ENCODE measurements at places on chromosomes 5 and 9.

DNA sequence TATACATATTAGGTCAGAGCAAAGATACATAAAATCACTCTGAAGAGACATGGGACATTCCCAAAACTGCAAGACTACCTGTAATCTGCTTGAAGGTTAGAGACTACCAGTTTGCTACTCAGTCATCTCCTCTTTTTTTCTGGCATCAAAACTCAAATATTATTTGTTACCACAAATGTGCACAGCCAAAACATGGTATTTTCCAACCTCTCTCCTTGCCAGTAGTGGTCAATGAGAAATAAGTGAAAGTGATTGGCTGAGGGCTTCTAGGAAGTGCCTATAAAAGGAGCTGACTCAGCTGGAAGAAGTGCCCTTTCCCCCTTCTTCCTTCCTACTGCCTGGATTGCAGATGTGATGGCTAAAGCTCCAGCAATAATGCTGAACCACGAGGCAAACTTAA, 13.8 kb downstream of the GZMK start:
- DNase-seq = no peak

DNA sequence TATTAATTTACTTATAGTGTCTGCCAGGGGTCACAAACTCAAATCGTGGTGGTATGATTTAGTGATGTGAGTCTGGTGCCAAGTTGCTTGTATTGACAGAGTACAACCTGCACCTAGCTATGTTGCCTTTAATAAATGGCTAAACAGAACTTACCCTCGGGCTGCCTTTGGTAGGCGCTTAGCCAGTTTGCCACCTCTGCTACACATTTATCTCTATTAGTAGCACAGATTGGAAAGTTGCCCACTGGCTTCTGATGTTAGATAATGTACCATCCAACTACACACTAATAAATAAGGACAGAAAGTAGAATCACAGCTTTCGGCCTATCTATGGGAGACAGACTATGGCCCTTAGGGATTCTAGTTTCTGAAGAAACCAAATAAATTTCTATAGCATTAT, 368.4 kb downstream of the MAN2A1 start:
- no peak for DNase-seq

GRCh38 chr5:80654054-80654390, 430 bp upstream of the MSH3 start:
- no peak for DNase-seq

DNA sequence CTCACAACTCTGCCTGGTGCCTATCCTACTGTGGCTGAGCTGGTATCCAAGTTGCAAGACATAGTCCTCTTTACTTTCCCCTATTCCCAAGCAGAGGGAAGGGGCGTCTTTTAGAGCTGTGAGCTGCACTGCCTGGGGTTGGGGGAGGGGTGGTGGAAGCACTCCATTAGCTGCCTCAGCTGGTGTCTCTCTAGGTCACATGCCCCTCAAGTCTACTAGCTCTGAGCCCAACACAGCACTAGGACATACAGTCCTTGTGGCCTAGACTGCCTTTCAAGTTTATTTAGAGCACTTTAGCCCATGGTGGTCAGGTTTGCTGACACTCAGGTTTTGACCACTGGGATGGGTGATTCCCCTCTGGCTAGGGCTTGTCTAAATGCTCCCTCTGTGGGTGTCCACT, 54.7 kb downstream of the SREK1 start:
- no peak for DNase-seq

DNA sequence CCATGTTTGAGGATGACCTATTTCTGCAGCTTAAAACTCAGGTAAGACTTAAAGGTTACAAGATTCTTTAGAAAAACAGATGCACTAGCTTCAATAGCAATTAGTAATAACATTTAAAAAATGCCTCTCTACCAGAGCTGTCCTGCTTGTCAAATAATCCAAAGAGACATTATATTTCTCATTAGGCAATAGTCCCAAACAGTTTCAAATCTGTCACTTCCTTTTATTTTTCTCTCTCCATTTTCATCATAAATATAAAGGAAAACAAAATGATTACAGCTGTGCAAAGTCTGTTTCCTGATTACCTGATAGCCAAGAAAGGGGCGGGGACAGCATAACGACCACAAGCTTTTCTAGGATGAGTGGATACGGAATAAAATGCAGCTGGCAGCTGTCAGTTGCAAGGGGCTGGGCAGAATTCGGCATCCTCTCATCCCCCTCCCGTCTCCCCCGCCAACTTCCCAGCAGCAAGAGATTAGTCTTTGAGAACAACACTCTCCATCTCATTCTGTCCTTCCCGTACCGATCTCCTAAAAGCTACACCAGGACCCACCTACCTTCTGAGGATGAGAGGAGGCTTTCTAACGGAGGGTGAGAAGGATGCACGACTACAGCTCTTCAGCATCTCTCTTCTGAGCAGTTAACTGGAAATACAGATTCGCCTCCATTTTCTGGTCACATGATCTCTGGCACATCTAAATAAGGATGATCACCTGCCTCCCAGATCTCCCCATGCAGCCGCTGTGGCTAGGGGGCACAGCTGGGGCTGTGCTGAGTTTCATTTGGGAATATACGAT, 72.5 kb upstream of the PCA3 start:
- DNase-seq = peak; percentile 53

DNA sequence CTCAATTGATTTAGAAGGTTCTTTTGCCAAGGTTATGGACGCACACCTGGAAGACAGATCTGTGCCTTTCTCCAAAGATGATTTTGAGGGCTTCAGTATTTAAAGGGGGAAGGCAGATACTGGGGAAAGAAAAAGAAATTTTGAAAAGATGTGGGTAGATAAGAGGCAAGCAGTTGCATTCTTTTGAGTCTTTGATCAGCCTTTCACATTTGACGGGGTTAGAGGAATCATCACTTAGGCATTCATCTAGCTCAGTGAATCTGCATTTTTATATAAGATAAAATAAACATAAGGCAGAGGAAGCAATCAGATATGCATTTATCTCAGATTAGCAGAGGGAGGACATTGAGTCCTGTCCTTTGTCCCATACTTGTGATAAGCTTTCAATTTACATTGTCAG, 243.4 kb upstream of the RAI14 start:
- no peak for DNase-seq

DNA sequence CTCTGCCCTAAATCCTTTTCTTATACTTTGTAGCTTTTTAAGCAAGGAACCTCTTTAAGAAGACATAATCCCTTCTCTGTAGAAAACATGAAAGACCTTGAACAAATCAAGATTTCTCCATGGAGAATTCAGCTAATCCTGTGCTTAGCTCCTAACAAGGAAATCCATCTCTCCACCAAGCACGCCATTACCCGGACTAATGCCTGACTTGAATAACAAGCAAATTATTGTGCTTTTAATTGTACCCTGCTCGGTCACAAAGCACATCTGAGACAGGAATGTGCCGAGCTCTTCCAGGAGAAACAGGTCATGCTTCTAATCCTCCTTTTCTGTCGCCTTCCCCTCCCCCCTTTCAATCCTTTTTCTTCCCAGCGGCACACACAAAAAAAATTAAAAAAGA, 141.3 kb downstream of the PSAT1 start:
- DNase-seq = no peak

DNA sequence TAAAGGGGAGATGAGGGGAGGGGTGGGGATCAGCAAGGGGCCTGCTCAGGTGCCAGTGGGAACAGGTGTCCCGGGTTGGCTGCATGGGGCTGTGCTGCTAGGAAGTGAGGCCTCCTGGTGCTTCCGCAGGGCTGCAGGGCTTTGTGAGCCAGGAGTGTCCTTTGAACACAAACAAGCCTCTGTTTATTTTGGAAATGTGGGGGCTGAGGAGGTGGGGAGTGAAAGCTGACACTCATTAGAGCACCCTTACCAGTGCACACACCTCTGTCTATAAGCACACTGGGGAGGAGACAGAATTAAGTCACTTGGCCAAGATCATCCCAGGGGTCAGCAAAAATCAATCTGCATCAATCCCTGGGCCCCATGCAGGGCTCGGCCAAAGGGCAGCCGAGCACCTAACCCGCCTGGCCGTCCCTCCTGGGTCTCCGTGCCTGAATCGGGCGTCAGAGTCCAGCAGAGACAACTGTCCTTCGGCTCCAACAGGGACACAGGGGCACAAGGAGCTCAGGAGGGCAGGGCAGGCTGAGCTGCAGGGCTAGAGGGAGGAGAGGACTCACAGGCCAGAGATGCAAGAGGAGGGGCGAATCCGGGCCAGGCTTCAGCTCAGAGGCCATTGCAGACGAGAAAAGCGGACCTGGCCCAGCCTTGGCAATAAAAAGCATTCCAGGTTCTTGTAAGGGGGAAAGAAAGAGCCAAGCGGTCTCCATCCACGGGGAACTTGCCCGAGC, 99.8 kb downstream of the VAV2 start:
- DNase-seq = peak; percentile 71

DNA sequence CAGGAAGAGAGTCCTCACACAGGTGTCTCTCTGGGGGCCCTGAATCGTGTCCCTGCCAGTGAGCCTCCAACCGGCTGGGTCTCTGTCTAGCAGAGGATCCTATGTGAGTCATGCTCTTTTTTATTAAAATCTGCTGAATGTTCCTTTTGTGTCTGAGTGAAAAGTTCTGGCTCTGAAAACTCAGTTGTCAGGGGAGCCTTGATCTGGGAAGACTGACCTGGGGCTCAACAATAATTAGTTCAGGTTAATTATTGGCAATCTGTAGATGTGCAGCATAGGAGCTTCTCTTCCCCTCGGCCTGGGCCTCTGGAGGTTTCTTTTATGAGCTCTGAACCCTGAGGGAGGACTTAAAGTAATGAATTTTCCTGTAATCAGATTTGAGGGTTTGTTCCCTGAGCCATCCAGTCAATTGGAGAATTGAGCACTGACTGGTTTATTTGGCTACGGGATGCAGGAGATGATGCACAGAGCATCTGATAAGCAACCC, 45.2 kb downstream of the ALG2 start:
- DNase-seq = no peak

DNA sequence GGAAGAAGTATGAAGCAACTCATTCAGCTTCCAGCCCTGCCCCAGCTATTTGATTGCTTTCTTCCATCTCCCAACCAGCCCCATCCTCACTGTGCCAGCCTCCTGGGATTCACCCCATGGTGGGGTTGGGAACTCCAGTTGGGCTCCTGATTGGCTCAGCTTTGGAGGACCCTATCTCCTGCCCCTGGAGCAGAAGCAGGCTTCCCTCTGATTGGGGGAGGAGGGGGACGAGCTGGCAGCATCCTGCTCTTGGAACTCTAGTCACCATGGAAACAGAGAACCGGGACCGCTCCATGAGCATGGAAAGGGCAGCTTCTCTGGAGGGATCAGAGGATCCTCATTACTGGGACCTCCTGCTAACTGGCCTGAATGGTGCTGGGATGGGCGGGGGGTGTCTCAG, 2.6 kb downstream of the SLC6A7 start:
- DNase-seq = no peak

DNA sequence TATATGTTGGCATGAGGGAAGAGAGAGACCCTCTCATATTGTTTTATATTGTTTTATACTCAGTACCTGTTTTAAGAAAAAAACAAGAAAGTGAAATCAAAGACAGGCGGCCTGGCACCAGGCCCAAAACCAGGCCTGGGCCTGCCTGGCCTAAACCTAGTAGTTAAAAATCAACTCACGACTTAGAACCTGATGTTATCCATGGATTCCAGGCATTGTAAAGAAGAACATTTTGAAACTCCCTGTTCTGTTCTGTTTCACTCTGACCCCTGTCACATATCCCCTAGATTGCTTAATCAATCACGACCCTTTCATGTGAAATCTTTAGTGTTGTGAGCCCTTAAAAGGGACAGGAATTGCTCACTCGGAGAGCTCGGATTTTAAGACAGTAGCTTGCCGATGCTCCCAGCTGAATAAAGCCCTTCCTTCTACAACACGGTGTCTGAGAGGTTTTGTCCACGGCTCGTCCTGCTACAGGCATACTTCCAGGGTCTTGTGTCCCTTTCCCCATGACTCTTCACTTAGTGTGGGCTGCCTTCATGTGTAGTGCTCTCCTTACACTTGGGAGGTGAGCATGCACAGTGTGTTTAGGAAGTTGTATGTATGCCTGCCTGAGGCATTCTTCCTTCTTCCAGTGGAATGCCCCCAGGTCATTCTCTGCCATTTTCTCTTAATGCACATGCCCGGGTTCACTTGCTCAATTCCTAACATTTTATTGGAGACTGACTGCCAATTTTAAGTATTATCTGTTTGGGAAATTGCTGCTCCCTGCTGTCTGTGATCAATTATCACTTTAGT, 17.8 kb downstream of the TBCA start:
- DNase-seq = no peak

DNA sequence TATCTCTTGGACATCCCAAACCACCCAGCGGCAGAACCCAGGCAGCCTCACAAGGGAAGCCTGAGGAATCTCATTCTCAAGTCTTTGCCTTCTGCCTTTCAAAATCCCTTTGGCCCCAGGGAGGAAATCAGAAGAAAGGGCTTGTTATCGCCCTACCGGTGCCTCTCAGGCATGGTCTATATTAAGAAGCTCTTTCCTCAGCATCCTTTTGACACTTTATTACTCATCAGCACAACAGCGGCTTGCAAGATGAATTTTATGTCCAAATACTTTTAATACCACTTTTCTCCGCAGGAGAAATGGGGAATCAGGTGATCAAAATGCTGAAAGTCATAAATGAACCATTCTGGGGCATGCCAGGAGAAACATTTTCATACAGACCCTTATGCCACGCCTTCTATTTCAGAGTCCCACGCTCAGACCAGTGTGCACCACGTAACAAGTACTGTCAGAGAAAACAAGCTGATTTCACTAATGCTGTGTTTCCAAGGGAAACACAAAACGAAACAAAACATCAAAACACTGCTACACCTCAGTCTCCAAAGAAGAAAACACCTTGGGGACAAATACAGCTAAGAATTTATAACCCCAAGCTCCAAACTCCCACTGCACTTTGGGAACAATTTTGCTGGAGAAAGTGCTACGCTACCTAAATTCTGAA, 30.0 kb downstream of the RAPGEF1 start:
- no peak for DNase-seq

DNA sequence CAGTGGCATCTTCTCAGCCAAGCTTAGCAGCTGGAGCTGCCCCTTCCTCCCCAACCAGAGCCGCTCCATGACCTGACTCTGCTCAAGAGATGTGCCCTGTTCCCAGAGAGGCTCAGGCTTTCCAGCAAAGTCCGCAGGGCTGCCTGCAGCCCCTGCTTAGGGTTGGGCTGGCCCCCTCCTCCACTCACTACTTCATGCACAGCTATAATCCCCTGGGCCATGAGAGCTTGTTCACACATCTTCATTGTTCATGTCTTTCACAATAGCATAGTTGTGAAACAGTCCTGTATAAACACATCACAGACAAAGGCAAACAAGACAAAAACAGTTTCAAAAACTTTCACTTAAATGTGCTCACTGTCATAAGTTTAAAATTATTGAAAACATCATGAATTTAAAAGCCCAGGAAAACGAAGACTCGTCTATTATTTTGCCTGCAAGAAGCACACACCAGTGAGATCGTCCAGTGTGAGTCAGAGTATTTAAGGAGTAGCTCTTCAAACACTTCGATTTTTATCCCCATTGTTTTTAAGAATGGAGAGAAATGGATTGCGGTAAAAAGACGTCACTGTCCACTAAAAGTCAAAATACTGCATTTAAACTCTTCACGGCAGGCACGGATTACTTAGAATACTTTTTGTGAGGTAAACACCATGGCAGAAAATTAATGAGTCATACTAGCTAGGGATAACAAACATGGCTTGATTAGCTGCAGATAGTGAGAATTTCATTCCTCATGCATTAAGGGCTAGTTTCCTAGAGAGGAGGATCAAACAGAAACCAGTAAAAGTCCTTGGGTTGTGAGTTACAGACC, 40.7 kb upstream of the S1PR3 start:
- DNase-seq = no peak

GRCh38 chr5:90344689-90345088, 64.9 kb downstream of the CETN3 start:
- no peak for DNase-seq
